ENCODE measurements at places on chromosomes 2 and 18. TPM values are rescaled to one million over a fixed set of nuclear protein-coding genes. Genes with fewer than 3 reads are reported as not detected.
A peak's percentile ranks its signal among the peaks of the same experiment; 100 is the strongest.

GRCh38 chr2:51301381-51301780 is 269.4 kb upstream of the NRXN1 start:
- no peak for DNase-seq

DNA sequence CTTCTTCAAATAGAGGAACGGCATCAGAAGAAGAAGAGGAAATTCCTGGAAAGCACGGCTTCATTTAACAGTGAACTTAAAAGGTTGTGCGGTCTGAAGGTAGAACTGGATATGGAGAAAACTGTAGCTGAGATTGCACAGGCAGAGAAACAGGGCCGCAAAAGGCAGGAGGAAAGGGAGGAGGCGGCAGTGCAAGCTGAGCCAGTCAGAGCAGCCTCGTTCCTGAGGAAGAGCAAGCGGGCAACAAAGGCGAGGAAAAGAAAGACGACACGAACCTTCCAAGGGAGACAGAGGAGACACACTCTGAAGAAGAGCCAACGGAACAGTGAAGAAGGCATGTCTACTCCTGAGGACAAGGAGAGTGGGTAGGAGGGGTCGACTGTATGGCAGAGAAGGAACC is 22.6 kb upstream of the GAREM2 start:
- DNase-seq: peak; percentile 67

- DNase-seq: no peak
These were observed 40.6 kb downstream of the GPD2 start for GRCh38 chr2:156476850-156477206.

- no peak for DNase-seq
These were observed 154.0 kb downstream of the CALCRL start for GRCh38 chr2:187294043-187294442.

DNA sequence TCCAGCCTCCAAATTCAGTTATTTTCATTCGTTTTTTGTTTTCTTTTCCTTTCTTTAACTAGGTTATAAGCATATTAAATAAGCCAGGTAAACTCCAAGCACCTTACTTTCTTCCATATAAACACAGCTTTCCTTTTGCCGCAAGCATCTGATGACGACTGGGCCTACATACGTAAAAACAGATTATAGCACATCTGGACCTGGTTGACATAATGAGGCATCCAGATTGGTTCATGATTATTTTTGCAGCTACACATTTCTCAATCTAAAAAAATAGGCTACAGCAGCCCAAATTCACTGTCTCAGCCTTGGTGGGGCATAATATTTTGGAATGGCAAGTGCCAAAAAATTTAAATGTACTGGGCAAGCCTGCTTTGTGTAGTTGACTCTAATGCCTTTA is 7.7 kb downstream of the CYP1B1 start:
- DNase-seq: no peak

The RNF125 gene
- total RNA-seq: 0.29 TPM

The ZFP36L2 gene
- total RNA-seq: 87.9 TPM
